NCI-H2029 (cell line): ENCODE measurements at places on chromosomes 6 and 20.

DNA sequence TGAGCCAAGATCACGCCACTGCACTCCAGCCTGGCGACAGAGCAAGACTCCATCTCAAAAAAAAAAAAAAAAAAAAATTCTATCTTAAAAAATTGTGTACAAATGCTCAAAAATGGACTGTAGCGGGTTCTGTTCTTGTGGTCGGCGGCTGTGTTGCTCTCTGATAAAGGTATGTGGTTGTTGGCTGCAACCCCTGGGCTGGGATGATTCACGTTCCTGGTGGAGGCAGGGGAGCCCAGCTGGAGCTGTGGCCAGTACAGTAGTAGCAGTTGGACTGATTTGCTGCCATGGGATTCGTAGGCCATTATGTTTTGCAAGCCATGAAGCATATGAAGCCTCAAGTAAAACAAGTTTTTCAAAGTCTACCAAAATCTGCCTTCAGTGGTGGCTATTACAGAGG lies 22.3 kb downstream of the MDN1 start:
- no peak for DNase-seq

GRCh38 chr6:14665827-14666724 lies 548.5 kb downstream of the CD83 start:
- no peak for DNase-seq

DNA sequence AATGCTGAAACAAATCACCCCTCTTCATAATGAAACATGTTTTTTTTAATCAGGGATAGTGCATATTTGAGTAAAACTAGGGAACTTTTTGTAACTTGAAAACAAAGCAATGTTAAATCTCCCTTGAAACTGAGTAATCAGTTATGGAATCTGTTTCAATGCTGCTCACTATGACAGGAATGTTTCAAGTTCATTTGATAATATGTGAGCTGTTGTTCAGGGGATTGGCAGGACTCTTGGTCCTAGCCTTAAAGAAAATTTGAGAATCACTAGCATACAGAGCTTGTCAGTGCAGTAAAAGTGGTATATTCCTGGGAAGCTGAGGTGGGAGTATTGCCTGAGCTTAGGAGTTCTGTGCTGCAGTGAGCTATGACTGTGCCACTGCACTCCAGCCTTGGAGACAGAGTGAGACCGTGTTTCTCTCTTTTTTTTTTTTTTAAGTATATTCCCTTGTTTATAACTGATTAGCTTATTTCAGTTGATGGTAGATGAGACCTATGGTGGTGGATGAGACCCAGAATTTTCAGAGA lies 21.6 kb upstream of the CALHM6 start:
- DNase-seq: no peak

GRCh38 chr20:32911355-32911754 lies 52.6 kb downstream of the EFCAB8 start:
- DNase-seq: no peak
